ENCODE measurements at places on chromosomes 5 and 9. TPM values are rescaled to one million over a fixed set of nuclear protein-coding genes. Genes with fewer than 3 reads are reported as not detected.

DNA sequence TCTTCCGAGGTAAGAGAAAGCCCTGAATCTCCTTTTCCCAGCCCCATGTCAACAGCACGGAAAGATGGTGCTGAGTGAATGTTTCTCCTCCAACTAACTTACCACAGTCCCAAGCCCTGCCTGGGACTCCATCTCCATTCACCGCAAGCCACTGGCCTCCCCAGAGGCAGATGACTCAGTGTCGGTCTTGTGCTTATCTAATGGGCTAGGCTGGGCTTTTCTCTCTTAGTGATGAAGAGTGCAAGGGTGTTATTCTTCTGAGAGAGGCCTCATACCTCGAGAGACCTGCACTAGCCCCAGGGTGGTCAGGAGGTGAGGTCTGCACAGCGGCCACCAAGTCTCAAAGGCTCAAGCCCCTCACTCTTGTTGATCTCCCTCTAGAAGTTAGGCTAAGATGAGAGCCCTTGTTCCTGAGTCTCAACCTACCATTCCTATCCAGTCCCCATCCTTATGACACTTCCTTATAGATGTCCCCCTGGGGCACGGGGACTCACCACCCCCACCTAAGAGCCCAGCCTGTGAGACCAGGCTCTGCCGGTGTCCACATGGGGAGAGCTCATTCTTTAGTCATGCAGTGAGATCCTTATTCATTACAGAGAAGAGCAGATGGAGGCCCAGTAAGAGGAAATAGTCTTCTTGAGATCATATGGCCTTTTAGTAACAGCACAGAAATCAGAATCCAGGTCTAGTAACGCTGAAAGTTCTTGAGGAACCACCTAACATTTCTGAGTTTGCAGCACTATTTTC lies 127.0 kb downstream of the SAXO1 start:
- no peak for ATAC-seq

ARL10 gene
- 4.4 TPM for total RNA-seq

DNA sequence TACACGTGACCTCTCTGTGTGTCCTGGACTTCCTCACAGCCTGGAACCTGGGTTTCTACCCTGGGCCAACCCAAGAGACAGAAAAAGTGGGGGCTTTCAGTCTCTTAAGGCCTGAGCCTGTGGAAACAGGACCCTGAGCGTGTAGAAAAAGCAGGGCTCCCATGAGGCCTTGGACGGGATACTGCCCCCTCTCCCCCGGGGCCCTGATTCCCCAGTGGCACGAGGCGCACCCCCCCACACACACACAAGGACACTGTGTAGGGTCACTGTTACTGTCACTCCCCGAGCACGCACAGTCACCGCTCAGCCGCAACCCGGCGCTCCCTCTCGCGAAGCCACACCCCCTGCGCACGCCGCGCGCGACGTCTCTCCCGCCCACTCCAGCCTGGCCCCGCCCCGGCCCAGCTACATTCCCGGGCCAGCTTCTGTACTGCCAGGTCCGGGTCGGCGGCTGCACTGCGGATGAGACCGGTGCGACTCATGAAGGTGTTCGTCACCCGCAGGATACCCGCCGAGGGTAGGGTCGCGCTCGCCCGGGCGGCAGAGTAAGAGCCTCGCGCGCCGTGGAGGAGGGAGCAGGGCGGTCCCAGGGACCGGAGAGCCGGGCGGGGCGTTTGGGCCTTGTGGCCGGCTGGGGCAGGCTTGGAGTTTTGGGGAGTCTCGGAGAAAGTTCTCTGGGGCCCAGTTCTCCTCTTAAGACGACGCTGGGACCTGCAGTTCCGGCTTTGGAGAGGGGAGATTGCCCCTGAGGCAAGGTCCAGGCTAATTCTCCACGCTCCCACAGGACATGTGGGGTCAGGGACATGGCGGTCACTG lies at the start of gene GRHPR:
GRHPR (plus strand) TSS at position 408 of the 816 bp plus-strand sequence; CDS start at position 463, 55 bp downstream.
- ATAC-seq: peak; percentile 96

DNA sequence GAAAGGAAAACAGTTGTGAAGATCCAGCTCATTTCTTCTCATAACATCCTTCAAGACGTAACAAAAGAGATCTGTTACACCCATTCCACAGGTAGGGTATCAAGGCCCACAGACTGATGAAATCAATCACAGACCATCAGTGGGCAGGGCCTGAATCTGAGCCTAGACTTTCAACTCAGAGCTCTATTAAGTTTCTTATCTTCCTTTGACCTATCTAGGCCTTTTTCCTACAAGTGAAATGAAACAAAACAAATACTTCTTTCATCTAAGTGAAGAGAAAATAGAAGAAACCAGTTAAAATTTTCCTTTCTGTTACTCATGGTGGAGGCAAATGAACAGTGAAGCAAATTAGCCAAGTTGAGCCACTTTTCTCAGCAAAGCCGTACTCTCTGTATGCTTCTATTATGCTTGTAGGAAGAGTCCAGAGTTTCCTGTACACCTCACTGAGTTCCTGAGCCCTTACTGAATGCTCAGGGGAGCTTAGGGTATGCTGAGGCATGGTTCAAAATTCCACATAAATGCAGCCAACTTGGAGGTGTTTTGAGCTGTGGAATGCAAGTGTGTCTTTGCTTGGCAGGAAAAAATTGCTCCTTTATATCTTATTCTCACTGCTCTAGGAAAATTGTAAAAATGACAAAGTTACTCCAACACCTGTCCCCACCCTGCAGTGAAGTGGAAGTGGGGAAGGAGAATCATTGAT lies 91.9 kb downstream of the FEM1C start:
- no peak for ATAC-seq

- ATAC-seq: no peak
Observed at GRCh38 chr9:91949392-91949945, 559 bp downstream of the ROR2 start.

DNA sequence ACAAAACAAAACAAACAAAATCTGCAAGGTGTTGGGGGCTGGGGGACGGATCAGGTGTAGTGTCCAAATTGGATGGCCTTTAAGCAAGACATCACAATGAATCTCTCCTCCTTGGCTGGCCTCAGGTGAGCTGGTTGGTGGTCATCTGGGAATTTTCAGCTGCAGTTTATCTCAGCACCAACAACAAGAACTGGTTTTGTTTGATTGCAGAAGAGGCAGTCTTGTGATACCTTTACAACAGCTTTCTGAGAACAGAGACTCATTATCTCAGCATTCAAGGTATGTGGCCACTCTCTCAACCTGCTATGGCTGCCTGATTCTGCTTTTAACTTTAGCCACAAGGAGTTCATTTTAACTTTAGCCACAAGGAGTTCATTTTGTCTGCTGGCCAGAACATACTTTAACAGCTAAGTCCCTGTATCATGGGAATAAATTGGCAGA lies 1543.4 kb downstream of the EFNA5 start:
- no peak for ATAC-seq

Data from gastroesophageal sphincter (tissue), 4 donors.